ENCODE measurements at places on chromosomes 11 and 22.

DNA sequence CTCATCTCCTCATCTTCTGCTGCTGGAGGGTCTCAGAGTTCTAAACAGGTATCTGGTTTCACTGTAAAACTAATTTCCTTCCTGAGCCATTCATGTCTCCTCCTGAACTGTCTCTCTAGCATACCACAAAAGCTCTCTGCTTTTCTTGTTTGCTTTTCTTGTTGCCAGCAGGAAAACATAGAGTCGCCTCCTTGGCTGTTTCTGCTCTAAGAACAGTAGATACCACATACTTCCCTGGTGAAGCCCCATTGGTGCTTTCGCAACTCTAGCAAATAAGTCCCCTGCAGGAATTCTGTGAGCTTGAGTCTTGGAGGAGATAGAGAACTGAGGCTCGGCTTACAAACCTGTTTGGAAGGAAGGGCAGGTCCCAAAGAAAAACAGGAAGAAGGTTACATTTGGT lies 7.0 kb downstream of the DIXDC1 start:
- no peak for DNase-seq

GRCh38 chr11:8325591-8326304 lies 62.1 kb upstream of the LMO1 start:
- no peak for DNase-seq

DNA sequence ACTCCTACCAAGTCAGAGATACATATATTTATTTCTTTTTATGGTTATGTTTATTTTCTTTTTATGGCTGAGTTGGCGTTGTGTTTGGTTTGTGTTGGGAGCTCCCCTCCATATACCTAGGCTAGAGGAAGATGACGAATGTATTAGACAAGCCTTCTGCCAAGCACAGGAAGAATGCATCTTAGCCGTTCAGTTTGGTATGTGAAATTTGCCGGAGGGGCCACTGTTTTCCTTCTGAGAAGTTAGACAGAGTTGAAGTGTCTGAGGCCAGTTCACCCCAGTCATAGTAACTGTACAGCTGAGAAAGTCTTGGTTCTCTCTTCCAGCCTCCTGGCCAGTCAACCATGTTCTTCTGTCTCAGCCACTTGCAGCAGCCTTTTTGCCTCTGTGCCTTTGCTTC lies 29.8 kb downstream of the TEAD1 start:
- no peak for DNase-seq

DNA sequence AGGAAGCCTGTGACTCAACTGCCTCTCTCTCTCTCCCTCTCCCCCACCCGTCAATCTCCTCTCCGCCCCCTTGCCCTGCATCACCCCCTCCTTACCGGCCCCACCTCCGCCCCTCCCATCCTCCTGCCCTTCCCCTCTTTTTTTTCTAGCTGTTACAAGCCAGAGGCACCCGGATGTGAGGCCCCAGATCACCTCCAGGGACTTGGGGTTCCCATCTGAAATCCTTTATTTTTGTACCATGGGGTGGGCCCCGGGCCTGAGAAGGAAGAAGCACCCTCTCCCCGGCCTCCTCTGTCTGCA lies 10.8 kb downstream of the KCTD17 start:
- DNase-seq = no peak

DNA sequence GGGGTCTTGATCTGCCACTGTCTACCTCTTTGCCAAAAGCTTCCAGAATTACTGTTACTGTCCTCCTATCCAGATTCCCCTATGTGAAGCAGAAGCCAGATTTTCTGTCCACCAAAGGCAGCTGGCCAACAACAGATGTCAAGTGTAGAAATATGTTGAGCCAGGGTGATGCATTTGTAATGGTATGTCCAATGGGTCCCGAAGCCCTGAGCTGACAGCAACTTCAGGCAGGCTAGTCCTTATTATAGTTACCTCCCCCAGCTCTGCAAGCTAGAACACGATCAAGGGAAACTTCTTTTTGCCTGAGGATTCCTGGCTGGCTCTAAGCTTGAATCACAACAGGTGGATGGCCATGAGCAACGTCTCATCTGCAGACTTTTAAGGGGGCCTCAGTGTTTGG lies 10.2 kb downstream of the PAMR1 start:
- no peak for DNase-seq

- no peak for DNase-seq
Measured at GRCh38 chr11:95680169-95680929, 109.2 kb downstream of the FAM76B start.

- DNase-seq = no peak
Measured at GRCh38 chr11:76291576-76292526, 85.5 kb upstream of the WNT11 start.

DNA sequence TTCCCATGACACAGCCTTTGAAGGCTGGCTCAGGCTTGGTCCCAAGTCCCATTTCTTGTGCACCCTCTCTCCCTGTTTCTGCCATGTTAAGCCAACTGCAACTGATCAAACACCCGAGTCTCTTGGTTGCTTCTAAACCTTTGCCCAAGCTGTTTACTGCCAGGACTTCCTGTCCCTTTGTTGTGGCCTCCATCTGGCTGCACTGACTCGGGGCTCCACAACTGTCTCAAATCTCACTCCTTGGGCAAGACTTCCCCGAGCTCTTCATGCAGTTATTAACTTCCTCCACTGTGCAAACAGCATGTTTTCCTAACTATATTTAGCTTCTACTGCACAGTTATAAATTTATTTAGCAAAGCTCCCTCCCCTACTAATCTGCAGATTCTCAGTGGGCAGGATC lies 4.3 kb downstream of the VPREB1 start:
- no peak for DNase-seq

DNA sequence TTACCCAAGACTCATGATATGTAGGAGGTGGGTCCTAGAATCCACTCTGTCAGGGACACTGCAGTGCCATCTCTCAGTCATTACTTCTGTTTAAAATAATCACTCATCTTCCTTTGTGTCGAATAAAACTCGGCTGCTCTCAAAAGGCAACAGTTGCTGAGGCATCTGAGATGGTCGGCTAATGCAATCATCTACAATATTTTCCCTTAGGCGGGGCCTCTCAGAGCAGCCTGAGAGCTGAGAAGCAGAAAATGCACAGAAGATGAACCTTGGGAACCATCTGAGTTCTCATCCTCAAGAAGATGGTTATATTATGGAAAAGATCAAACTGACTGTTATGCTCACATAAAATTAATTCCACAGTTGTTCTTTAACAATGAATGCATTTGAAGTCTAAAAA lies 1518.2 kb upstream of the TENM4 start:
- DNase-seq = no peak

- DNase-seq = no peak
Measured at GRCh38 chr22:20494978-20495860, at the start of gene KLHL22. Gene KLHL22 (minus strand): TSS chr22:20495795. CDS start chr22:20489211, 6,584 bp downstream.

GRCh38 chr11:131378931-131379330 lies 8.5 kb downstream of the NTM start:
- DNase-seq = no peak

- no peak for DNase-seq
Measured at GRCh38 chr11:61198361-61198760, 5.0 kb upstream of the PGA3 start.
